ENCODE measurements at places on chromosomes 11 and 22. TPM values are rescaled to one million over a fixed set of nuclear protein-coding genes. Genes with fewer than 3 reads are reported as not detected.

DNA sequence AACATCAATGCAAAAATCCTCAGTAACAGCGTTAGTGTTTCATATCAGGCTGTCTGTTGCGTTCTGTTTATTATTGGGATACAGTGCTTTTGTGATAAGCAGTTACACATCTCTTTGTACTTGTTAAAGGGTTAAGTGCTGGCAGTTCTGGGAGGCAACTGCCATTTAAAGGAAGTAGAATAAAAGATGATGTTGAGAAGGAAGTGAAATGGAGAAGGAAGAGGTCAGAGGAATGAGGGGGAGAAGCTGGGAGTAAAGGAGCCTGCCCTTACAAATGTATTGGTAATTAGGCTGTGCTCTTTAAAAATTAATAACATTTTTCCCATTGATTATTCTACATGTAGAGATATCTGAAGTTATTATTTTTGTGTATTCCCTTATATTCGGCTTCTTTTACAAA lies 674.7 kb downstream of the NTM start:
- no peak overlapping the region for H3K4me3 ChIP-seq
- H3K27me3 ChIP-seq = no peaks in the 10 kb centered on the region
- H3K27ac ChIP-seq = no peak overlapping the region

The APLP2 gene
- total RNA-seq = 140 TPM

The OR52B2 gene
- total RNA-seq = not detected

GRCh38 chr11:32154275-32154674 lies 63.4 kb downstream of the RCN1 start:
- H3K27ac ChIP-seq = no peak overlapping the region
- H3K4me3 ChIP-seq = no peak overlapping the region
- H3K27me3 ChIP-seq = no peaks in the 10 kb centered on the region
- H3K36me3 ChIP-seq = no peaks in the 10 kb centered on the region

The MPPED1 gene
- 0.13 TPM for total RNA-seq

- no peak overlapping the region for H3K27ac ChIP-seq
- no peaks in the 10 kb centered on the region for H3K4me1 ChIP-seq
- H3K4me3 ChIP-seq = no peak overlapping the region
These were observed 1232.5 kb upstream of the RAG2 start for GRCh38 chr11:37830529-37830928.

- no peak overlapping the region for H3K4me3 ChIP-seq
- H3K4me1 ChIP-seq = no peaks in the 10 kb centered on the region
- no peak for DNase-seq
These were observed 70.4 kb downstream of the GLYATL1 start for GRCh38 chr11:59009661-59010060.

- H3K4me1 ChIP-seq = peaks cover 1% of the 10 kb centered on the region
- H3K4me3 ChIP-seq = no peak overlapping the region
- H3K36me3 ChIP-seq = no peaks in the 10 kb centered on the region
- DNase-seq = no peak
- no peak overlapping the region for H3K27ac ChIP-seq
- peaks cover 36% of the 10 kb centered on the region for H3K27me3 ChIP-seq
These were observed 6.3 kb upstream of the SLC1A2 start for GRCh38 chr11:35425603-35426212.

- H3K27me3 ChIP-seq = no peaks in the 10 kb centered on the region
- no peaks in the 10 kb centered on the region for H3K4me1 ChIP-seq
- H3K4me3 ChIP-seq = no peak overlapping the region
- H3K36me3 ChIP-seq = no peaks in the 10 kb centered on the region
These were observed 100.0 kb downstream of the RPS6KA4 start for GRCh38 chr11:64458997-64459396.

GRCh38 chr11:100927579-100927978 lies 202.0 kb downstream of the PGR start:
- no peak for DNase-seq
- H3K27ac ChIP-seq = no peak overlapping the region
- H3K27me3 ChIP-seq = no peaks in the 10 kb centered on the region
- no peaks in the 10 kb centered on the region for H3K36me3 ChIP-seq

The PDE2A gene
- total RNA-seq = 482 TPM

DNA sequence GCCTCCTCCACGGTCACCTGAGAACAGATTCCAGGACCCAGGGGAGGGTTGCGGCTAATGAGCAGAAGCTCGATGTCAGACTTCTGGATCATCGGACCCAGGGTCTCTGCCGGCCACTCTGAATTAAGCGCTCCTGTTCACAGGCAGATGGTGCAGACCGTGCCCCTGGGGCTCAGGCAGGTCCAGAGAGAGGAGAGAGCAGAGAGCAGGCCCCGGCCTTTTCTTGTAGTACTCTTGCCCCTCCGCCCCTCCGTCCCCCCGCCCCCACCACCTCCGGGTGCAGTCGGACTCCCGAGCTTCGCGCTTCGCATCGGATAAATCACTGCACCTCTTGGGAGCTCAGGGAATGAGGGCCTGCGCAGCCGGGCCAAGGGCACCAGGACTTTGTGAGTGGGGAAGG lies 50.3 kb downstream of the RPS6KA4 start:
- peaks cover 3% of the 10 kb centered on the region for H3K4me1 ChIP-seq
- DNase-seq = peak; percentile 52
- H3K27ac ChIP-seq = no peak overlapping the region

- H3K27me3 ChIP-seq = no peaks in the 10 kb centered on the region
- no peaks in the 10 kb centered on the region for H3K4me1 ChIP-seq
- no peak for DNase-seq
These were observed 507.2 kb upstream of the LARGE1 start for GRCh38 chr22:34427436-34427835.

DNA sequence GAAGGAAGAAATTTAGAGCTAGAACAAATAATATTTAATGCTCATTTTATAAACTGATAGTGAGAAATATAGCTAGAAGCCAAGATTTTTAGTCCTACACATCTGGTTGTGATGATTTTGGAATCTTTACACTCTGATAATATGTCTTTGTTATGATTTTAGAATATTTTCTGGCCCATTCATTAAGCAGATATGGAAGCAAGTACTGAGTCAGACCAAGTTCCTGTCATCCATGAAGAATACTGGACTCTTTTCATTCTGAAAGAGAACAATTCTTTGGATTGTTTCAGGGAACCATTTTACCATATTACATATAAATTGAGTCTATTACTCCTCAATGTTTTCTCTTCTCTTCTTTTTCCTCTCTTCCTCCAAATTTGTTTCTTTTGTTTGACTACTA lies 227.4 kb downstream of the TMEM135 start:
- H3K4me1 ChIP-seq = no peaks in the 10 kb centered on the region
- H3K27ac ChIP-seq = no peak overlapping the region
- no peaks in the 10 kb centered on the region for H3K36me3 ChIP-seq
- no peak for DNase-seq
- H3K27me3 ChIP-seq = no peaks in the 10 kb centered on the region

The CCDC157 gene
- 3.5 TPM for total RNA-seq

DNA sequence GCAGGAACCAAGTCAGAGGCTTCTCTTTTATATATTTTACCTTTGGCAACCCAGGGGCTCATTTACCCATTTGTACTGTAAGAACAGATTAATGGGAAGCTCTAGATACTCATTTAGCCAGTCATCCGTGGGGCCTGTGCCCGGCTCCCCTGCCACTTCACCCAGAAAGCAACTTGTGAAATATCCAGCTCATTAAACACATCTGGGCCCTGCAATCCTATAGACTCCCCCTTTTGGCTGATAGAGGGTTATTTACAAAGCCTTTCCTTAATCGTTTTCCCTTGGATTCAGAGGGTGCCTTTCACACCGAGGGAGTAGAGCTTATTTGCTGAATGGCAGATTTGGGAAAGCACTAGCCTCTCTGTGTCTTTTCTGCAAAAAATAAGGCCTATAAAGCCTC lies 118.7 kb upstream of the SORL1-AS1 start:
- peaks cover 43% of the 10 kb centered on the region for H3K4me1 ChIP-seq
- peaks cover 50% of the 10 kb centered on the region for H3K36me3 ChIP-seq

DNA sequence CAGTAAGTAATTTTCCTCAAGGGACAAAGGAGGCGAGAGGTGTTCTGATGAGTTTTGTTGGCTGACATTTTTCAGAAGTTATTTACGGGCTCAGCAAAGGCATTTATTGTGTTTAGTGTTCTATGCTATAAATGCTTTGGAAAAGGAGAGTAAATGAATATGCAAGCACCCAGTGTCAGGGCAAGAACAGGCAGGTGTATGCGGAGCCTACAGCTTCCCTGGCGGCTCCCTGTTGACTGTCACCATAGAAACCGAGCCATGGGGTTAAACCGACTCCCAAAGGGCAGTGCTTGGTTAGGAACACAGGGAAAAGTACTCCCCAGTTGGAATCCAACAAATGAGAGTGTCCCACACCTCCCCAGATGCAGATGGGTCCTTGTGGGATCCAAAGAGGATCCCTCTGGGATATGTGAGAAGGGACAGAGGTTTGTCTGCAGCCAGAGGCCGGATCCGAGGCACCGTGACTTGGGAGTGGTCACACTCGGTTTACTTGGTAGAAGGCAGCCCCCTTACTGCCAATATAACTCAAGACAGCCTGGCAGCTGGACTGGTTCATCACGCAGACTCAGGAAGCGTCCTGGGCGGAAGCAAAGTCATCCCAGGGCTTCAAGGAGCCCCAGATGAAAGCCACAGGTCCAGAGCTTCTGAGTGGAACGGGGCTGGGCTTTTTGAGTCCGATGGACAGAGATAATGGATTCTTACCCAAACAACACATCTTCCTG lies 329.7 kb downstream of the CTTN start:
- no peaks in the 10 kb centered on the region for H3K27me3 ChIP-seq
- H3K4me3 ChIP-seq = no peak overlapping the region
- H3K27ac ChIP-seq = no peak overlapping the region
- no peaks in the 10 kb centered on the region for H3K4me1 ChIP-seq

- H3K4me3 ChIP-seq = no peak overlapping the region
- no peaks in the 10 kb centered on the region for H3K4me1 ChIP-seq
- peaks cover 3% of the 10 kb centered on the region for H3K27me3 ChIP-seq
- H3K27ac ChIP-seq = no peak overlapping the region
- no peaks in the 10 kb centered on the region for H3K36me3 ChIP-seq
These were observed 1205.4 kb downstream of the TBC1D22A start for GRCh38 chr22:47967831-47968230.

The MPZL3 gene
- total RNA-seq = 9.2 TPM

DNA sequence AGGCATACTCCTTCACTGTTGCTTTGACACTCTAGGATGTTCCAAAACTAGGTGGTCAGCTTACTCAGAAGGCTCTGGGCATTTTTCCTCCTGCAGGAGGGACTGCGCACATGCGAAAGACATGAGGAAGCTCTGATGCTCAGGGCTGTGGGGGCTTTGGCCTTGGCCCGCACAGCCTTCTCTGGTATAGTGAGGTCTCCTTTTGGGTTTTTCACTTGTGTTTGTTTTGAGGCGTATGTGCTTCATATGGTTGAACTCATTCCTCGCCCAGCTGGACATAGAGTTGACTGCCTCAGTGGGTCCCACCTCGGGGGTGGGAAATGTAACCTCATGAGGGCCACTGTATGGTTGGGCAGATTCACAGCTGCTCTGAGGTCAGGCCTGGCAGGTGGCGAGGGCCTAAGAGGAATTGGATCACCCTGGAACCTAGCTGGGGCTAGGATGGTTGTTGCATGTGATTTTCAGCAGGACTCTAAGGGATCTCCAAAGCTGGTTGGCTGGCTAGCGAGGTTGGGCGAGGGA lies 63.7 kb downstream of the PTPRJ start:
- peak overlapping the region; percentile 81 for H3K27ac ChIP-seq
- no peaks in the 10 kb centered on the region for H3K27me3 ChIP-seq
- H3K4me3 ChIP-seq = no peak overlapping the region
- peaks cover 5% of the 10 kb centered on the region for H3K36me3 ChIP-seq

The KRTAP5-1 gene
- not detected for total RNA-seq

The C11orf91 gene
- total RNA-seq = not detected

GRCh38 chr11:80726236-80726635 lies 1285.4 kb upstream of the TENM4 start:
- no peaks in the 10 kb centered on the region for H3K36me3 ChIP-seq
- H3K4me3 ChIP-seq = no peak overlapping the region
- H3K27ac ChIP-seq = no peak overlapping the region
- no peaks in the 10 kb centered on the region for H3K4me1 ChIP-seq
- no peak for DNase-seq
- no peaks in the 10 kb centered on the region for H3K27me3 ChIP-seq

- no peak for DNase-seq
- peaks cover 9% of the 10 kb centered on the region for H3K36me3 ChIP-seq
- no peaks in the 10 kb centered on the region for H3K27me3 ChIP-seq
These were observed 19.6 kb downstream of the RNF121 start for GRCh38 chr11:71948314-71949027.

DNA sequence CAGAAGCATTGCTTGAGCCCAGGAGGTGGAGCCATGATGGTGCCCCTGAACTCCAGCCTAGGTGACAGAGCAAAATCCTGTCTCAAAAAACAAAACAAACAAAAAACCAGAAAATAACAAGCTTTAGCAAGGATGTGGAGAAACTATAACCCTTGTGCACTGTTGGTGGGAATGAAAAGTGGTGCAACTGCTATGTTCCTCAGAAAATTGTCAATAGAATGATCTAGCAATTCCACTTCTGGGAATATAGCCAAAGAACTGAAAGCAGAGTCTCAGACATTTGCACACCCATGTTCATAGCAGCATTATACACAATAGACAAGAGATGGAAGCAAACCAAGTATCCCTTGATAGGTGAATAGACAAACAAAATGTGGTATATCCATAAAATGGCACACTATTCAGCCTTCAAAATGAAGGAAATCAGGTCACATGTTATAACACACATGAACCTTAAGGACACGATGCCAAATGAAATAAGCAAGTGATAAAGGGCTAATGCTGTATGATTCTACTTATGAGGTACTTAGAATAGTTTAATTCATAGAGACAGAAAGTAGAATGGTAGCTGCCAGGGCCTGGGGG lies 15.9 kb downstream of the KLHL22 start:
- DNase-seq = no peak
- peaks cover 22% of the 10 kb centered on the region for H3K36me3 ChIP-seq
- H3K4me3 ChIP-seq = no peak overlapping the region
- H3K27ac ChIP-seq = no peak overlapping the region
- no peaks in the 10 kb centered on the region for H3K27me3 ChIP-seq
